Muscle of arm (tissue), 14 donors: ENCODE measurements at places on chromosomes 11 and 22.
A peak's percentile ranks its signal among the peaks of the same experiment; 100 is the strongest.

DNA sequence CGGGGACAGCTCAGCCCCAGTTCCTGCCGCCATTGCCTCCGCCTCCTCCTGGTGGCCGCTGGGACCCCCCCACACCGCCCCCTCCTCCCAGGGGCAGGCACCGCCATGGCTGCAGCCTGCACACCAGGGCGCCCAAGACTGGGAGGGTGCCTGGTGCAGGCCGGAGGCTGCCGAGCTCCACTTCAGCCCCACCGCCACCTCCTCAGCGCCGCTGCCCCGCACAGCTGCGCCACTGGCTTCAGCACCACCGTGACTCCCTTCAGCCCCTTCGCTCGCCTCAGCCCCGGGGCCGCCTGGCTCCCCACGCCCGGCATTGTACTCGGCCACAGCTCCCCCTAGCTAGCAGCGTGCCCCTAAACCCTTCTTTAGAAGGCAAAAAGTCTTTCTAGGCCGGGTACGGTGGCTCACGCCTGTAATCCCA, 131.1 kb downstream of the CRYBB2 start:
- DNase-seq: no peak

DNA sequence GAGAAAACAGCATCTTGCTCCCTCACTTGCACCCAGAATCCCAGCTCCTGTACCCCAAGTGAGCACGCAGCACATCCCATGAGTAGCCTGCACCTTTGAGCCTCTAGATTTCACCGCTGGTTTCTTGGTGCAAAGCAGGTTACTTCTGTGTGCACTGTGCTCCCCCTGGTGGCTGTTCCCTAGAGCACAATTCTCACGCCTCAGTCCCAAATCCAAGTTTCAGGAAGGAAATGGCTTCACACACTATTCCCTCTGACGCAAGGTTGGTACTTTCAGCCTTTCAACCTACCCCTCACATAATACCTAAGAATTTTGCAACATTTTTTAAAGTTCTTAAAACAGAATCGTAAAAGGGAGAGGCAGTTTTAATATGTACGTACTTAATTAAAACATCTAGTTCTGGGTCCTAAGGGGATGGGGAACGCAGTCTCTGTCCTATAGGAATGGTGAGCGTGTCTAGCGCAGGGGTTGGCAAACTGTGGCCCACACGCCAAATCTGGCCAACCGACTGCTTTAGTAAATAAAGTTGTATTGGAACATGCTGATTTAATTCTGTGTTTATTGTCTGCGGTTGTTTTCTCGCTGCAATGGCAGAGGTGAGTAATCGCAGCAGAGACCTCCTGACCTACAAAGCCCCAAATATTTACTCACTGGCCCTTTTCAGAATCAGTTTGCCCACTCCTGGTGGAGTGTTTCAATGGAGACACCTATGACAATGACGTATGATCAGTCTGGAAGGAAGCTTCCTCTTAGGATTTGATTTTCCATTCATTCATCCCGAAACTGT, 27.5 kb downstream of the DHCR7 start:
- no peak for DNase-seq

- no peak for DNase-seq
Observed at GRCh38 chr11:679271-680207, 15.5 kb downstream of the DEAF1 start.

GRCh38 chr22:33380789-33381530, 322.8 kb upstream of the SYN3 start:
- DNase-seq: no peak

DNA sequence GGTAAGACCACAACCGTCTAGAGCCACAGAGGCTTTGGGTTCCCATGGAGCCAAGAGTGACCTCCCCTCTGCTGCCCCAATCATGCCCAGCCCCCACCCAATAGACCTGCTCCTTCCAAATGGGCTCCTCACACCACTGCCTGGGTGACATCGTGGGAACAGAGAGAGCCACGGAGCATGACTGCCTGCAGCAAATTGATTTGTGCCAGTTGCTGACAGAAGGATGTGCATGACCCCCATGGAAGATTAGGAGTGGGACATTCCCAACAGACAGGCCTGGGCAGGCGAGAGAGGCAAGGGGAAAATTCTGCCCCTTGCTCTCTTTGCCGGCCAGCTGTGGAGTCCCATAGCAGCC, 88.5 kb downstream of the TENM4 start:
- DNase-seq: no peak

- no peak for DNase-seq
Observed at GRCh38 chr11:62914416-62914815, 6.7 kb downstream of the CHRM1 start.

DNA sequence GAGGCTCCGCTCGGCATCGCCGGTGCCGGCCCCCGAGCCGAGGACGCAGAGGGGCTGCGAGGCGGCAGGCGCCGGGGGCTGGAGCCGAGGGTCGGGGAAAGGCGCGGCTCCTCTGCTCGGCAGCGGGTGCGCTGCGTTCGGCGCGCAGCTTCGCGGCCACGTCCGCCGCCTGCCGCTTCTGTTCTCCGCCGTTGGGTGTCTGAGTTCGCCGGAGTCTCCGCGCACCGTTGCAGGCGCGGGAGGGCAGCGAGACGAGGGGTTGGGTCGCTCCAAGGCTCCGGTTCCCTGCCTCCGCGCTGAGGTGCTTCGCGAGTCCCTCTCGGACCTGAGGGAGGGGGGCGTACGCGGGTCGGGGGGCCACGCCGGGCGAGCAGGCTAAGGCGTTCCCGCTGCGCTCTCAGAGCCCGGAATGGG, 347 bp downstream of the MN1 start:
- no peak for DNase-seq

DNA sequence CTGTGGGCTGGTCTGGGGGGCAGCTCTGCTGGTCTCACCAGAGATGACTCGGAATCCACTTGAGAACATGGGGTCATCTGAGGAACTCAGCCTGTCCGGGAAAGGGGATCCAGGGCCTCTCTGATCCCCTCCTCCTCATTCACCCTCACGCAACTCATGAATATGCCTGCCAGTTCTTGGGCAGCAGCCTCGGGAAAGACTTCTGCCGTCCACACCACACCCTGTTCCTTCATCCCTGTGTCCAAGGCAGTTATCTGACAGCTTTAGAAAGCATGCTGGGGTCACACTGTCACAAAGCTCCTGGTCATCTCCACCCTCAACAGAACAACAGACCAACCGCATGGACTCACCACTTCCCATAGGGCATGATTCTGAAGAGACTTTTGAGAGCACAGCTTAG, 88.3 kb downstream of the AMOTL1 start:
- DNase-seq: no peak

DNA sequence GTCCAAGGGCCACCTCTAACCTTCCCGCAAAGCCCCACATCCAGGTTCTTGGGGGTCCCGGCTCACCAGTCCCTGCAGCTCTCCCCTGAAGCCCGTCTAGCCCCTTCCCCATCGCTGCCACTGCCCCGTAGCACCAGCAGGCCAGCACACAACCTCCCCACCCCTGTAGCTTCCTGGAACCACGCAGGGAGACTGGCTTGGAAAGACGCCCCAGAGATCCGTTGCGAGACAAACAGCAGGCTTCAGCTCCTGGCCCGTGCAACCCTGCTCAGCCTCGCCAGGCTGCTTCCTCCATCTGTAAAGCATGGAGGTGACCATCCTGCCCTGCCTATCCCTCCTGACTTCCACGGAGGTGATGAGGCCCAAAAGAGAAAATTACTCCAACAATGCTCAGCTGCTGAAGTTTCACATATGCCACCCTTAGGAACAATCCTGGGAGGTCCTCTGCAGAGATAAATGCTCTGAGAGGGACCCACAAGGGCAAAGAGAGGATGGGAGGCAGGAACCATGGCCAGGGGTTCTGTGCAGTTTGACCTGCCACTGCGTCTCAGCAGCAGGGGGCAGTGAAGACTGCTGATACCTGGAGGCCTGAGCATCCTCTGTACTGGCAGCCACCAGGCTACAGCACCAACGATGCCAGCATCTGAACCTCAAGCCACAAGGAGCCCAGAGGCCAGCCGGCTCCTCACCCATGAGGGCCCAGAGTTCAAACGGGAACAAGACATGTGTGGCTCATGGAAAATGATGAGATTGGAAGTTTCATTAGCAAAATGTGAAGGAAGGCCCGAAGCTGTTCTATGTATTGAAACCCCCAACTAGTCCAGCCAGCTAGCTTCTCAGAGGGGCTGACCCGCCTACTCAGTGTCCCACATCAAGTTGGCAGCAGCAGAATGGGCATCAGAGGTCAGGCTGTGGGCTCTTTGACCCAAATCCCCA, 16.1 kb downstream of the DGCR2 start:
- no peak for DNase-seq

GRCh38 chr22:44881624-44882023, 128.2 kb downstream of the PHF21B start:
- no peak for DNase-seq

DNA sequence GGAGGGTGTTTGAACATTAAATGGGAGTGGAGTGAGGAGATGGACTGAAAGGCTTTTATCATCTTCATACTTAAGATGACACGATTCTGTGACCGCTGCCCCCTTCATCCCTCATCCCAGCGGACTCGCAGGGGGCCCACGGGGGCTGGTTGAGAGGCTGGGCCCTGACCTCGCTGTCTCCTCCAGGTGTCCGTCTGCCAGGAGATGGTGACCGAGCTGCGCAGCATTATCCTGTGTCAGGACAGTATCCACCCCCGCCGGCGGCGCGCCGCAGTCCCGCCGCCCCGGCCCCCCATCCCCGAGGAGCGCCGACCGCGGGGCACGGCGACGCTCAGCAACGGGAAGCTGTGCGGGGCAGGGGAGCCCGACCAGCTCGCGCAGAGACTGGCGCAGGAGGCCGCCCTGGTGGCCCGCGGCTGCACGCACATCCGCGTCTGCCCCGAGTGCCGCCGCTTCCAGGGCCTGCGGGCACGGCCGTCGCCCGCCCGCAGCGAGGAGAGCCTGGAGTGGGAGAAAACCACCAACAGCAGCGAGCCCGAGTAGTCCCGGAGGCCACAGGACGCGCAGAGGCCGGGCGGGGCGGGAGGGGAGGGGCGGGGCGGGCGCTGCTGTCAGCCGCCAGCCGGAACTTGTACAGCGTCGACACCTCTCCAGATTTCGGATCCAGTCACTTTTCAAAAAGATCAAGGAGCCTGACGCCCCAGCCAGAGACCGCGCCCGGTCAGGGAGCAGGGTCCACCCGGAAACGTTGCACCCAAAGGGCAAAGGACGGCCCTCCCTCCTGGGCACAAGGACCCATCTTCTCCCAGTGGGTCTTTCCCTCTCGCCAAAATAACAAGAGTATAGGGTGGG, 38.0 kb upstream of the TBCEL start:
- peak; percentile 16 for DNase-seq

DNA sequence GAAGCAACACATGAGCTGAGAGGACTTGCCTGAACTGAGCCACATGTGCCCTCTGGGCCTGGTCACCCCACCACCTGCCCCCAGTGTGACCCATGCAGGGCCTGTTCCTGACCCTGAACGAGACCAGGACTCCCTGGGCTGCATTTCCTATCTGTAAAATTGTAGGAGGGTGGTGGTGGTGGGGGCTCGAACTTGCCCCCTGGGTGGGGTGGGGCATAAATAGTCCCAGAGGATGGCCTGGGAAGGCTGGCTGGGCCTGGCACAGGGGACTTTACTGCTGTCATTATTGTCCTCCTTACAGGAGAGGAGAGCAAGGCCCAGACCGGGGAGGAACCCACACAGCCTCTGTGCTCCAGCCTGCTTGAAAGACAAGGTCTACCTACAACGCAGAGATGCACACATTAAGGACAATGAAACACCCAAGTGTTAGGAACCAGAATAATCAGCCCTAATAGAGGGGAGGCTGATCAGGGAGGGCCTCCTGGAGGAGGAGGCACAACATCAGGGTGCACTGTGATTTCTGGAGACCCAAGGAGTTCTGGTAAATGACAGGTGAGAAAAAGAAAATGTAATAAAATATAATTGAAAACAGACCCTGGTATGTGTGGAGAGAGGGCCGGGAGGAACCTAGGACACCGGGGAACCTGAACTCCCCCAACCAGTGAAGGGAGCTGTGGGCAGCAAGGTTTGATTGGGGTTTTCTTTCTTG, 2.8 kb upstream of the AIFM3 start:
- DNase-seq: no peak

DNA sequence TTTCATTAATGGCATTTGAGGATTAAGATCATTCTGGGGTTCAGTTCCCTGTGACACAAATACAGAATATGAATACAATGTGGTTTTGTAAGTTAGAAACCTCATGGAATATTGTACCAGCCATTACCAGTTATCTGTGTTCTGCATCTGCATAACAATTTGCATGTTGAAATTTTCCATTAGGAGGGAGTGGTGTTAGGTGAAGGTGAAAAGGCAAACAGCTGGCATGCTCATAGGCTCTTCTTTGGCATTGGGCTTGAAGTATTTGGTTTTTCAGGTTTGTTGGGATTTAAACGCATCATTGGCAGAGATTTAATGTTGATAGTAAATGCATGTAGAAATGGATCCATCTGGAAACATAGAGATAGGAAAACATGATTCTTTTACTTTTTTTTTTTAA, 18.6 kb downstream of the RTN3 start:
- DNase-seq: no peak

DNA sequence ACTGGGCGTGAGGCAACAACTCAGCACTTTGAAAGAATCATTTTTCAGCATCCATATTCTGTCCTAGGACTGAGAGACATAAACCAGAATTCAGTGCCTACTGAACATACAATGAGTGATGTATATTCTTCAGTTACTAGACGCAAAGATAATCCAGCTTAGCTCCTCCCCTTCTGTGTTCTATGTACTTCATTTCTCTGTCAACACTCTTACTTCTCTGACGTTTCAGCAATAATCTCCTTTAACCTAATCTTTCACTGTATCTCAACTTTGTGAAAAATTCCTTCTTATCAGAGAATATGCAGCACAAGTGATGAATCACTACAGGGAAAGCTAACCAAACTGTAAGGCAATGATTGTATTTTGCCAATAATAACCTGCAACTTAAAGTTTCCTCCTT, 2.5 kb upstream of the OR51B5 start:
- DNase-seq: no peak

DNA sequence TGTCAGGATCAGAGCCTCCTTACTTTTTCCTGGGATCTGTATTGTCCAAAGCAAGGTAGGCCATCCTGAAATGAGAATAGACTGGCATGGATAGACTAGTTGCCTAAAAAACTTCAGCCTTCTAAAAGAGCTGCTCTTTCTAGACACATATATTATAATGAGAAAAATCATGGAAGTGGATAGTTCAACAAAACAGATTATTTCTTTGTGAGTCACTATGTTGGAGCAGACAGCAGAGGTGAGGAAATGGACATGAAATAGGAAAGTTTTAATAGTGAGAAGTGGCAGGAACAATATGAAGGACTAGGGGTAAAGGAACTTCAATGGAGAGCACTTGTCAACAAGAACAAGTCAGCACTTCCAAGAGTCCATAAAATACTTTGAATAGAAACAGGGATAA, 101.9 kb upstream of the ANO3 start:
- no peak for DNase-seq

DNA sequence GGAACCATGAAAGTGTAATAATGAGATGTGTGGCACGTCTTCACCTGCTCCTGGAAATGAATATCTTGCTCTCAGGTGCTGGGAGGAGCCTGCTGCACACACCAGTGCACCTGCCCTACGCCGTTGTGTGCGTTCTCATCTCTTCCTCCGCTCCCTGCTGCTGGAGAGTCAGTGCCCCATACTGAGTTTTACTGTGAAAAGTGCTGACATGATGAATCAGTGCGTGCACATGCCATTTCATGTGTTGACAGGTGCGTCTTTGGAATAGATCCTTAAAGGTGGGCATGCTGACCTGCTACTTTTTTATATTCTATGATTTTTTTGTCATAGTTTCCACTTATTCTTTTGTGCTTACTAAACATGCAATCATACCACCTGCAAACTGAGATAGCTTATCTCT, 1015.8 kb downstream of the BRD1 start:
- DNase-seq: no peak

GRCh38 chr11:13065200-13065787, 56.2 kb downstream of the RASSF10 start:
- no peak for DNase-seq

- DNase-seq: peak; percentile 66
Observed at GRCh38 chr11:58576887-58577471, 1.3 kb upstream of the LPXN start.

- DNase-seq: peak; percentile 48
Observed at GRCh38 chr11:61516675-61517572, 8.4 kb downstream of the LRRC10B start.
